GM23338 (cell line): ENCODE measurements at places on chromosomes 3 and 15.

DNA sequence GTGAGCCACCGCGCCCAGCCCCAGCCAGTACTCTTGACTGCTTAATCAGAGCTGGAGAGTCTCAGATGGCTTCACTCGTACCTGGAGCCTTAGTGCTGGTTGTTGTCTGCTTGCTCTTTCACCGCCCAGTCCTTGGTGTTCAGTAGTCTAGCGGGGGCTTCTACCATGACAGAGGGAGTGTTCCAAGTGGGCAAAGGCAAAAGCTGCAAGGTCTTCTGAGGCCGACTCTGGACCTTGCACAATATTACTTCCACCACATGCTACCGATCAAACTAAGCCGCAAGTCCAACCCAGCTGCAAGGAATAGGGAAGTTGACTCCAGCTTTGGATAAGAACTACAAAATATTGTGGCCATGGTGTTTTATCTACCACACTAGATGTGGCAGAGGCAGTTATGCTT is 6.6 kb downstream of the PARL start:
- no peak for DNase-seq

- DNase-seq = no peak
These were observed 800.6 kb upstream of the CFAP20DC start for GRCh38 chr3:59850417-59850816.

- no peak for DNase-seq
These were observed 194.8 kb upstream of the RGMA start for GRCh38 chr15:93283854-93284253.

GRCh38 chr3:107919239-107919638 is 171.6 kb downstream of the CD47 start:
- DNase-seq = no peak

DNA sequence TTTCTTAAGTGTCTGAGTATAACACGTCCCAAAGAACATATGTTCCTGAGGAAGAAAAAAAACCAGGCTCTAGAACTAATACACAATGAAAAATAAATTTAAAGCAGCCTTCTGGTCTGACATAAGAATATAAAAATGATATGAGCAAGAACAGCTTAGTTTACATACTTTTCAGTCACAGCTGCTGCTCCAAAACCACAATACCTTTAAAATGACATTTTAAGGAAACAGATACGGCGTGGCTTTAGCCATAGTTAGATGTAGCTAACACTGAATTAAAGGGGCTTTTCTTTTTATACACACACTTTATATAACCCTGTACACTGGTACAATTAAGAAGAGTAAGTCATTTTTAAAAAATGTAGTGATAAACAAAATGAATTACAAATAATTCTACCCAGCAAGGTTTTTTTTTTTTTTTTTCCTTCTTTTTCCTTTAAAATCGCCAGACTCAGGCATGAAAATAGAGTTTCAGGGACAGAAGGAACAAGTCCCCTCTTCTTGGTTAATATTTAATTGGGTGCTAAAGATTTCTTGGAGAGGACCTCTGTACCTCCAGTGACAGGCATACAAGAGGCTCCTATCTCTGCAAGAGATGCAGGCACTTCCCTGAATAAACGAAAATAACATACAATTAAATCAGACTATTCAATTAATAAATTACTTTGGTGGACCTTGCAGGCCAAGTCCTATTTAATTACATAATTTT is 265.6 kb downstream of the FOXP1 start:
- no peak for DNase-seq

- DNase-seq = no peak
These were observed 3.0 kb upstream of the GPR87 start for GRCh38 chr3:151319628-151320027.

GRCh38 chr15:27399241-27399640 is 428.3 kb downstream of the GABRG3 start:
- DNase-seq = no peak
